ENCODE measurements at places on chromosomes 3 and 15.
A peak's percentile ranks its signal among the peaks of the same experiment; 100 is the strongest.

GRCh38 chr3:70951316-70951715 is 632.2 kb downstream of the FOXP1 start:
- DNase-seq = no peak

- no peak for DNase-seq
These were observed 95.8 kb upstream of the UBE2E1 start for GRCh38 chr3:23709987-23710386.

DNA sequence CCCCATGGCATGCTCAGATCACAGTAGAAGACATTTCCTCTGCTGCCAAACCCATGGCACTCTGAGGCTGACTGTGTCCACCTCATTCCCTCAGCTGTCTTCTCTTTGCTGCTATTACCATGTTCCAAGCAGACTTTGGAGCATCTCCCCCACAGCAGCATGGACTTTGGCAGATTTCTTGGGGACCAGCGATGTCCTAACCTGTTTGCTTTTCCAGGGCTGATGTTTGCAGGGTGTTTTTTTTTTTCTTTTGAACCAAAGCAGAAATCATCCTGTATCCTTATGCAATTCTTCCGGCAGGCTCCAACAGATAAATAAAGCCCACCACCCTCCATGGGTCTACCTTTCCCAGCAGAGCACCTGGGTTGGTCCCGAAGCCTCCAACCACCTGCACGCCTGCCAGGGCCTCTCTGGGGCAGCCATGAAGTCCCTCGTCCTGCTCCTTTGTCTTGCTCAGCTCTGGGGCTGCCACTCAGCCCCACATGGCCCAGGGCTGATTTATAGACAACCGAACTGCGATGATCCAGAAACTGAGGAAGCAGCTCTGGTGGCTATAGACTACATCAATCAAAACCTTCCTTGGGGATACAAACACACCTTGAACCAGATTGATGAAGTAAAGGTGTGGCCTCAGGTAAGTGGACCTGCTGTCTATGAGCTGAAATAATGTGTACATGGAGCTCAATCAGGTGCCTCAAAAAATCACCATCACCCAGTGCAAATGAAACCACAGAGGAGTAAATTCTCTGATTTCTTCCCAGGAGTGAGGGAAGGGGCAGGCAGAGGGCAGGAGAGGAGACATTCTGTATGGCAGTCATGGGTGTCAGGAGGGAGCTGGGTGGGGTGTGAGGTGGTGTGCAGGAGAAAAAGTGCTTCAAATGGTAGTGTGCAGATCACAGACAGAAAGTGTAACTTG is at the start of gene AHSG:
AHSG (plus strand) TSS at position 340 of the 916 bp plus-strand sequence; CDS start at position 422, 82 bp downstream.
- no peak for DNase-seq

DNA sequence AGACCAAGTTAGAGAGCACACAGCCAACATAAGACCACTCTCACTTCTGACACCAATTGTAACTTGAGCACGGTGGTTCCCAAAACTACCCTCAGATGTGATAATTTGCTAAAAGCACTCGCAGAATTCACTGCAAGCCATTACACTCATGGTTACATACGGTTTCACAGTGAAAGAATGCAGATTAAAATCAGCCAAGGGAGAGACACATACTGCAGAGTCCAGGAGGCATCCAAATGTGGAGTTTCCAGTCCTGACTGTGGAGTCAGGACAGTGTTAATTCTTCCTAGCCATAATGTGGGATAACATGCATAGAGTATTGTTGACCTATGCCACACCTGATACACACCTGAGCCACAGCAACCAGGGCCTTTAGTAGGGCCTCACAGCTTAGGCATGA is 956.4 kb downstream of the NTRK3 start:
- no peak for DNase-seq

DNA sequence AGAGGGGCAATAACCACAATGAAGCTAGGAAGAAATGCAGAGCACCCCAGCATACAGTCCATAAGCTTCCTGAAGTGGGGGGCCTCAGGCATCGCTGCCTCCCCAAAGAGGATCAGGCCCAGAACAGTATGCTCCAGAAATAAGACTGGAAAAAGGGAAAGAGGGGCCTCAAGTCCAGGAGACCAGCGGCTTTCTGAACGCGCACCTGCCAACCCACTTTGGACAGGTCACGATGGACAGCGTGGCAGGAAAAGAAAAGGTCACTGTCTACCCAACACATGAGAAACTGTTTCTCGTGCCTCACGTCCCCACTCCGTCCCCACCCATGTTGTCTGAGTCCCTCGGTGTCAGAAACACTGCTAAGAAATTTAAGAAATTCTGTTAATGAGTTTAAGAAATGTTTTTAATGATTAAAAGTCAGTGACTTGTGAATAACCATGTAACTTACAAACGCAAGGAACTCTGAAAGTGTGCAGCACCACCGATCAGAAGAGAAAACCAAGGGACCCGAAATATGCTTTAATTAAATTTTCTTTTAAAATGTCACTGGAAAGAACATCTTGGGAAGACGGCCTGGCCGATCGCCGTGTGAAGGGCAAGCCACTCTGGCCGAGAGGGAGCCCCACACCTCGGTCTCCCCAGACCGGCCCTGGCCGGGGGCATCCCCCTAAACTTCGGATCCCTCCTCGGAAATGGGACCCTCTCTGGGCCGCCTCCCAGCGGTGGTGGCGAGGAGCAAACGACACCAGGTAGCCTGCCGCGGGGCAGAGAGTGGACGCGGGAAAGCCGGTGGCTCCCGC is 1.7 kb upstream of the PPARG start:
- no peak for DNase-seq

GRCh38 chr15:89072277-89072869 is 15.9 kb upstream of the ABHD2 start:
- no peak for DNase-seq

DNA sequence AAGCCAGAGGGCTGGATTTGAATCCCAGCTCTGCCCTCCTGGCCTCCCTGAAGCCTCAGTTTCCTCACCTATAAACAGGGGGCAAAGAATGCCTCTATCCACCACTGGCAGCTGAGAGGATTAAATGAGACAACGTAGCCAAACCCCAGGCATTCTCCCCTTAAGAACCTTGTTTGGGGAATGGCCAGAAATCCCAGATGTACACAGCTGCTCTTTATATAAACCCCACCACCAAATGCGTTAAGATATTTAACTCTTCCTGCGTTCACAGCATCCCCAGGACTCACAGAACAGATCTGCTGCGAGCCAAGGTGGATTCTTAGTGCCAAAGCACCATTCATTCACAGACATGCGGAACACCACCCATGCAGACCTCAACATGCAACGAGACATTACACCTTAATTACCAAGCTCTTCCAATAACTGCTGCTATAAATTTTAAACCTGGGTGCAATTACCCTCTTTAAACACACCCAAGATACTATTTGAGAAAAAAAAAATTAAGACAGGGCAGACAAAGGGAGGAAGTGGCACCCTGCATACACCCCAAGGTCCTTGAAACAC is 5.2 kb downstream of the TLE3 start:
- no peak for DNase-seq

GRCh38 chr3:52857133-52857532 is 22.3 kb upstream of the MUSTN1 start:
- DNase-seq = no peak

DNA sequence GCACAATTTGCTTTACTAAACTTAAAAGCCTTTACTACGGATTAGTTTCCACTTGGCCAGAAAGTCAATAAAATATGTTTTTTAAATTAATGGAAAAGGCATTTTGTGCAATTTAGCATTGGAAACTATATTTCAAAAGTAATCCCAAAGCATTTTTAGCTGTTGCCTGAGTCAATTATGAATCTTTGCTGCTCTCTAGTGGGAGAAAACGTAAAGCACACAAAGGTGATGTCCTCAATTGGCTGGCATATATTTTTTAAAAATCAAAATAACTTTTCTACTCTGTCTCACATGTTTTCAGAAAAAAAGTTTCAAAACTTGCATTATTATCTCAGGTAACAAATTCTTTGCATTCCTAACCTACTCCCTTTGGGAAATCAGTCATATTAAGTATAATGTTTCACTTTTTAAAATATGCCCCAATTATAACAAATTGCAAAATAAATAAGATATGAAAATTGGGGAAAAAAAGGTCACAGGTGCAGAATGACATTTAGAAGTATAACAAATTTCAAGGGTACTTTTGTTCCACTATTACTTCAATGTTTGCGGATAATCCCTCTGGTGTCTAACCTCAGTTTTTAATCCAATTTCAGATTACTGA is 47.2 kb upstream of the TEX55 start:
- peak; percentile 9 for DNase-seq

DNA sequence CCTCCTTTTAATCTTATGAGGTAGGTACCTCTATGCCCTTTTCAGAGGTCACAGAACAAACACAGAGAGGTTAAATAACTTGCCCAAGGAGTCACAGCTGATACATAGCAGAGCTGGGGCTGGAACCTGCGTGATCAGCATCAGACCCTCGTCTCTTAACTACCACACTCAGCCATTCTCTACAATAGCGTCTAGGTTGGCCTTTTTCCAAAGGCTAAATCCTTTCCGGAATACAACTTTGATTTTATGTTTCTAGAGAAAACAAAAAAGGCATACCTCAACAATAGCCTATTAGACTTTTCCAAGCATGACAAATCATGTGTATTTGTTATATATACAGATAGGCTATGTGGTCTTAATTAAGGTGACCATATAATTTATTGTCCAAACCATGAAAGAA is 187.2 kb downstream of the RORA start:
- no peak for DNase-seq

GRCh38 chr15:91186904-91187656 is 87.0 kb downstream of the SV2B start:
- DNase-seq = no peak

- no peak for DNase-seq
These were observed 12.9 kb downstream of the VPS18 start for GRCh38 chr15:40906991-40907802.

DNA sequence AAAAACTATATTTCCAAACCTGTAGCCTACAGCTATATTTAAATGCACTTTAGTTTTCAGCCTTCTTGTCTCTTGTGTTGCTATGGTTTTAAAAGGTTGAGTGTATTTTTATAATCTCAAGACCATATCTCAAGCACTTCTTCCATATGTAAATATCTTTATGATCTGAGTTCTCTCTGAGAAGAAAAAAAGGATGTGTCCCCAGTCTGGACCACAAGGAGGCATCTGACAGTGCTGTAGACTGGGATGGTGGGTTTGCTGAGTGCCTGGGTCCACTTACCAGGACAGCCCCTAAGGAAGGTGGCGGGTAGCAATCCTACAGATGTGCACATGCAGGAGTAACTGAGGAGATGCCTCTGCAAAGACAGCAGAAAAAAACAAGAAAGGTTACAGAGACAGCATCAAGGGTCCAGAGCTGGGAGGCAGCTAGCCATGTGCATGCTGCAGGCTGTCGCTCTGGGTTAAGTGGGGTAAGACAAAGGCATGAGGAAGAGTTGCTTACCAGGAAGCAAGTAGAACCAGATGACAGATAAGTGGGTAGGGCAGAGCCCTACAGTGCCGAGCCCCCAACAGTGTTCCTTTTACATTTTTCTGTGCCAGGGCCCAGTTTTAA is 70.6 kb upstream of the SNRK start:
- DNase-seq = no peak

GRCh38 chr15:66846031-66846430 is 144.0 kb downstream of the SMAD6 start:
- DNase-seq = no peak

DNA sequence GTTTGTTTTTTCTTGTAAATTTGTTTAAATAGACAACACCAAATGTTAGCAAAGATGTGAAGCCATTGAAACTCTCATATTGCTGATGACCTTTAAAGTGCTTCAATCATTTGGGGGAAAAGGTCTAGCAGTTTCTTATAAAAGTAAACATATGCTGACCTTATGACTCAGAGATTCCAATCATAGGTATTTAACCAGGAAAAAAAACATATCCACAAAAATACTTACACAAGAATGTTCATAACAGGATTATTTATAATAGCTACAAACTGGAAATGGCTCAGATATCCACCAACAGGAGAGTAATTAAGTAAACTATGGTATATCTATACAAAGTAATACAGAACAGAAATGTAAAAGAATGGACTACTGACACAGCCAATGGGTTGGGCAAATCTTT is 27.1 kb upstream of the RORA start:
- no peak for DNase-seq

- no peak for DNase-seq
These were observed 447 bp upstream of the SHQ1 start for GRCh38 chr3:72848703-72849081.

GRCh38 chr3:150238048-150238802 is 169.9 kb upstream of the TSC22D2 start:
- no peak for DNase-seq

GRCh38 chr3:13658681-13659080 is 109.8 kb downstream of the FBLN2 start:
- no peak for DNase-seq

DNA sequence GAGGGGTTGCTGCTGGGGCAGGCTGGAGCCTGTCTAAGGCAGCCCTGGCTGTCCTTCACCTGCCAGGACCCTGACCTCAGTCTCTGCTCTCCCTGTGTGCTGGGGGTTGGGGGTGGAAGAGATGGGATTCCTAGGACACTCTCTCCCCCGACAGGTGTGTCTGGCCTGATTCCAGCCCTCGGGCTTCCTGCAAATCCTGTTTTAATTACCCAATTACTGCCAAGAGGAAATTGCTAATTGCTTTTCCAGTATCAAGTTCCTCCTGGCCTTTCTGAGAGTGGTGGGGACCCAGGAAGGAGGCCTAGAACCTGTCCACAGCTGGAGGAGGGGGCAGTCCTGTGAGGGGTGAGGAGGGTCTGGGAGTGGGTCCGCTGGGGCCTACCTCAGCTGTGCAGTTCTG is 15.8 kb downstream of the PLXNA1 start:
- DNase-seq = no peak

- DNase-seq = peak; percentile 15
These were observed 50.0 kb upstream of the TBC1D23 start for GRCh38 chr3:100210772-100211135.

DNA sequence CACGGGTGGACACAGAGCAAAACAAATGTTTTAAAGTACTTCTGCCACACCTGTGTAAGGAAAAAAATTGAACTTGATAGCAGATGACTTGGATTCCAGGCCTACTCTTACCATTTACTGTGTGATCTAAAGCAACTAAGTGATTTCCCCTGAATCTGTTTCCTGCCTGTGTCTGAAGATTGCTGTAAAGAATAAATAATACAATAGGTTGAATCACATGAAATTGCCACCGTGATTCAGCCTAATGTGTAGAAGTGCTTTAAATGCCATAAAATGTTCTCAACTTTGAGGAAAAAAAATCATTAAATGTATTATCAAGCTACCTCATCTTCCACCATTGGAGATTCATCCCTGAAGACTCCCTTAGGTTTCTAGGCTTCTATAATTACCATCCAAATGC is 27.6 kb upstream of the NUDT16 start:
- no peak for DNase-seq

- DNase-seq = no peak
These were observed 82.6 kb upstream of the RAP2B start for GRCh38 chr3:153079386-153079785.

DNA sequence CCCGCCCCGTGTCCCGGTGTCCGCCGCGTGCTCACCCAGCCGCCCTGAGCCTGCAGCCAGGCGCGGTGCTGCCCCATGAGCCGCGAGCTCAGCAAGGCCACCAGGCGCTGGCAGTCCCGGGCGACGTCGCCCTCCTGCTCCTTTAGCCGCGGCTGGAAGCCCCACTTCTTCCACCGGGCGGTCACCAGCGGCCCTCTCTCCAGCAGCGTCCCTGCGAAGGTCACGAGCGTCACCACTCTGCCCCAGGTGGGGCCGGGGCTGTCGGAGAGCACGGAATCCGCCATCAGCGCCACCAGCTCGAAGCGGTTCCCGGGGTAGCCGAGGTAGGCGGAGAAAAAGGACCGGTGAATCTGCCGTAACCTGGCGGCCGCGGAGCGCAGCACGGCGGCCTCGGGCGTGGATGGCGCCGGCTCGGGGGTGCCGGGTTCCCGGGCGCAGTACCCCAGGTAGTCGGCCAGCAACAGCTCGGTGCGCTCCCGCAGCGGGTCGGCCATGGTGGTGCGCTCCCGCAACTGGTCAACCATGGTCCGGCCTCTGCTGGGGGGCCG is 298 bp downstream of the BCL2L10 start:
- DNase-seq = no peak

Measured in smooth muscle cell of the brain vasculature (primary cell).